ENCODE measurements at places on chromosomes 5 and 9. TPM values are rescaled to one million over a fixed set of nuclear protein-coding genes. Genes with fewer than 3 reads are reported as not detected.

POMT1 gene
- total RNA-seq, result 40.2 TPM

SLC6A19 gene
- not detected for total RNA-seq

DIRAS2 gene
- 1.2 TPM for total RNA-seq

NPR3 gene
- total RNA-seq, result 18.0 TPM

IFNA6 gene
- total RNA-seq, result not detected

GRCh38 chr9:94718936-94719335, 7.6 kb upstream of the AOPEP start:
- no peaks in the 10 kb centered on the region for H3K4me1 ChIP-seq
- DNase-seq, result no peak
- H3K4me3 ChIP-seq, result no peak overlapping the region
- H3K27ac ChIP-seq, result no peak overlapping the region

DNA sequence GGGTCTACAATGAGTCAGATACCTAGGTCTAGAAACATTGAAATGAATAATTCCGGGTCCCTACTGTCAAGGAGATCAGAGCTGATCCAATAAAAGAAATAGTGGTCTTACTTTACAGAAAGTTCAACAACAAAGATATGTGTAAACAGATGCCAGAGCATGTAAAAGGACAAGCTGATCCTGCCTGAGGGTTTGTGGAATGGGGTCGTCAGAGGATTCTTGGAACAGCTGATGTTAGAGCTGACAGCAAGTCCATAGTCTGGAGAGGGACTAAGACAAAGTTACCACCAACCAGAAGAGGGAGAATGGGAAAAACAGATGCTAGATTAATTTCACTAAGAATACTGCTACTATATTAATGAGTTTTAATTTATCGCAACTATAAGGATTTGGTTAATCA, 71.5 kb downstream of the FREM1 start:
- no peak for DNase-seq
- H3K27ac ChIP-seq, result no peak overlapping the region
- no peaks in the 10 kb centered on the region for H3K36me3 ChIP-seq
- no peaks in the 10 kb centered on the region for H3K27me3 ChIP-seq

DNA sequence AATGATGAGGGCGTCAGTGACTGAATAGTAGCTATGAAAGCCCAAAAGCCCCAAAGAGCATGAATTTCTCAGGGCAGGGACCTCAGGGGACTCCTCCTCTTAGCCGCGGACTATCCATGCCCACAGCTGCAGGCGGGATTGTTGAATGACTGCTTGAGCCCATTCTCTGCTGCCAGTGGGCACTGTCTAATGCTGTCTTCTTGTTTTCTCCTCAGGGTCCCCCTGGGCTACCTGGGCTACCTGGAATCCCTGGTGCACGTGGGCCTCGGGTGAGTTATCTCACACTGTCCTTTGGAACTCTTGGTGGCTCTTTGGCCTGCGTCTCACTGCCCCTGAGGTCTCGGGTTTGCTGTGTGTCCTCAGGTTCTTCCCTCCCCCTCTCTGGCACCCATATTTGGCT, 22.7 kb downstream of the COL27A1 start:
- no peak overlapping the region for H3K4me3 ChIP-seq
- DNase-seq, result no peak
- peaks cover 42% of the 10 kb centered on the region for H3K4me1 ChIP-seq
- no peaks in the 10 kb centered on the region for H3K36me3 ChIP-seq

GRCh38 chr5:109723606-109724005, 33.9 kb downstream of the MAN2A1 start:
- no peaks in the 10 kb centered on the region for H3K4me1 ChIP-seq
- H3K27ac ChIP-seq, result no peak overlapping the region
- DNase-seq, result no peak

GRCh38 chr5:179821298-179822058, 773 bp downstream of the SQSTM1 start:
- DNase-seq, result peak; percentile 97
- H3K27me3 ChIP-seq, result no peaks in the 10 kb centered on the region
- peak overlapping the region; percentile 97 for H3K4me3 ChIP-seq
- H3K4me1 ChIP-seq, result peaks cover 14% of the 10 kb centered on the region

DNA sequence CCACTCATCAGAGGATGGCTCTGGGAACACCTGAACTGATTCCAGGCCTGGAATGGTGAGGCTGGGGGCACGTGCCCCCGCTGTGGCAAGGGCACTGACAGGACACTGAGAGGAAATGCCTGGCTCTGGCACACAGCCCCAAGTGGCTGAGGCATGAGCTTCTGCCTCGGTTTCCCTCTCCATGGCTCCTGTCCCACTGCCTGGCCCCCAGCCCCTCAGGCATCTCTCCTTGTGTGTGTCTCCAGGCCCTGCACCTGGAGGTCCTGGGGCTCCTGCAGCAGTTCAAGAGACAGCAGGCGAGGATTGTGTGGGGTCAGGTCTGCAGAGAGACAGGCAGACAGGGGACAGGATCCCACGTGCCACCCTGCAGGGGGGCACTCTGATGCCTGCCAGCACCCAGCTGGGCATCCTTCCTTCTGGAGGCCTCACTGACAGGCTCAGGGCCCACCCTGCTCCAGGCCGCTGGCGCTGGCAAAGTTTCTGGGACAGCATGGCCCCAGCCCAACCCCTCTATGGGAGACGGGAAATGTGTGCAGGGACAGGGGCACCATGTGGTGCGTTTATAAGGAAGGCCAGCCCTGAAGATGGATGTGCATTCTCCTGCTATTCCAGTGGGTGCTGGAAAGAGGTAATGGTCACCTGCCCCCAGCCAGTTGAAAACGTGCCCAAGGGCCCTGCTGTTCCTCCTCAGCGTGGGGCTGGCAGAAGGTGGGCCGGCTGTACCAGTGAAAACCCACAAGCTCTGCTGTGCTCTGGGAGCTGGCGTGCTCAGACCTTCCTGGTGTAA, 66.0 kb downstream of the RASGEF1C start:
- no peak for DNase-seq
- H3K4me1 ChIP-seq, result no peaks in the 10 kb centered on the region
- H3K4me3 ChIP-seq, result no peak overlapping the region
- no peaks in the 10 kb centered on the region for H3K27me3 ChIP-seq
- no peaks in the 10 kb centered on the region for H3K36me3 ChIP-seq

GRCh38 chr5:3615217-3615616, 19.6 kb downstream of the IRX1 start:
- no peaks in the 10 kb centered on the region for H3K4me1 ChIP-seq
- H3K27me3 ChIP-seq, result no peaks in the 10 kb centered on the region
- H3K27ac ChIP-seq, result no peak overlapping the region
- H3K36me3 ChIP-seq, result no peaks in the 10 kb centered on the region
- H3K4me3 ChIP-seq, result no peak overlapping the region
- no peak for DNase-seq

GRCh38 chr9:69931340-69931739, 110.7 kb downstream of the CFAP95 start:
- DNase-seq, result no peak
- no peak overlapping the region for H3K27ac ChIP-seq
- H3K4me1 ChIP-seq, result no peaks in the 10 kb centered on the region
- H3K27me3 ChIP-seq, result no peaks in the 10 kb centered on the region

DNA sequence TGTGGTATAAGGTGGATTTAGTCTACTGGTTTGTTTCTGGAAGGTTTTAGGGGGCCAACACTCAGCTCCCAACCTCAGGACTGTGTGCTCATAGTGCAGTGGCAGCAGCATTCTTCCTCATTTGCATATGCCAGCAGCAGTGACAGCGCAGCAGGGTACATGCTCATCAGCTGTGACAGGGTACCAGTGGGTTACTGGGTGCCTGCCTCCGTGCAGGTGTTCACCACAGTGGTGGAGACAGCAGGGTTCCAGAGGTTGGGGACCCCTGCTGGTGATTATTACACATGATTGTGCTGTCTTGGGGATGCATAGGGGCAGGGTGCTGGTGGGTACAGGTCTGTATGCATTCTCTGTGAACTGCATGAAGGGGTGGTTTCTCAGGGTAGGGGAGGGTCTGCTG, 45.5 kb upstream of the IFNE start:
- no peaks in the 10 kb centered on the region for H3K4me1 ChIP-seq
- no peak overlapping the region for H3K27ac ChIP-seq
- DNase-seq, result no peak
- H3K27me3 ChIP-seq, result no peaks in the 10 kb centered on the region

- H3K4me3 ChIP-seq, result no peak overlapping the region
- H3K27me3 ChIP-seq, result no peaks in the 10 kb centered on the region
- peaks cover 6% of the 10 kb centered on the region for H3K4me1 ChIP-seq
- no peak overlapping the region for H3K27ac ChIP-seq
- DNase-seq, result no peak
- H3K36me3 ChIP-seq, result no peaks in the 10 kb centered on the region
These were observed 17.7 kb downstream of the GNAQ start for GRCh38 chr9:78013934-78014333.

- no peak overlapping the region for H3K4me3 ChIP-seq
- DNase-seq, result peak; percentile 28
- H3K27ac ChIP-seq, result peak overlapping the region; percentile 34
- H3K36me3 ChIP-seq, result no peaks in the 10 kb centered on the region
- no peaks in the 10 kb centered on the region for H3K4me1 ChIP-seq
These were observed 58.8 kb downstream of the SLC1A1 start for GRCh38 chr9:4548811-4549725.

- H3K4me3 ChIP-seq, result no peak within 1 kb of the TSS
- H3K36me3 ChIP-seq, result no peaks in the 10 kb centered on the region
- no peak within 1 kb of the TSS for H3K27ac ChIP-seq
These were observed at the start of gene TRPM3 for GRCh38 chr9:71121275-71122021. Gene TRPM3, minus strand, starts transcription at chr9:71121621. Its CDS starts 267 bp downstream, at chr9:71121354.

DNA sequence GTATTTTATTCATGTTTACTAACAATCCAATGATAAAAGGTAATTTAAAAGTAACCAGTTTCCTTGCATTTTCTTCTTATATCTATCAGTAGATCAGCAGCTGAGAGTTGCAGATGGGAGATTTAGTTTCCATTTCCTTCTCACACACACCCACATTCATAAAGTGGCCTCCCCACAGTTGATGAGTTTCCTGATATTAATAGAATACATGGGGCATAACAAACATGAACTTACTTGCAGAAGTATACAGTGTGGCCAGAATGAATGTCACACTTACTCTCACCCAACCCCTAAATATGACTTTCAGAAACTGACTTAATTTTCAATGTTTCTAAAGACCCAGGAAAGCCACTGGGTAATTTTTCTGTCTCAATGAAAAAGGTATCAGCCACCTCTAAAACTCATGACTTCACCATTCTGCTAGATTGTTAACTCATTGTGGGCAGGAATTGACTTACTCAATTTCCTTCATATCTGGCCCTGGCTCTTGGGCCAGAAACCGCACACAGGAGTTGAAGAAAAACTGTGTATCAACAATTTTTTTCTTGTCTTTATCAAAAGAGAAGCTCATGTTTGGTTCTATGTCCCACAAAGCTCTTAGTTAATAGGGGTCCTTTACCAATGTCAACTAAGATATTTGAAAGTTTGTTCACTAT, 63.5 kb upstream of the OSMR start:
- no peak overlapping the region for H3K27ac ChIP-seq
- no peaks in the 10 kb centered on the region for H3K4me1 ChIP-seq
- no peak overlapping the region for H3K4me3 ChIP-seq
- H3K27me3 ChIP-seq, result no peaks in the 10 kb centered on the region
- H3K36me3 ChIP-seq, result no peaks in the 10 kb centered on the region

DNA sequence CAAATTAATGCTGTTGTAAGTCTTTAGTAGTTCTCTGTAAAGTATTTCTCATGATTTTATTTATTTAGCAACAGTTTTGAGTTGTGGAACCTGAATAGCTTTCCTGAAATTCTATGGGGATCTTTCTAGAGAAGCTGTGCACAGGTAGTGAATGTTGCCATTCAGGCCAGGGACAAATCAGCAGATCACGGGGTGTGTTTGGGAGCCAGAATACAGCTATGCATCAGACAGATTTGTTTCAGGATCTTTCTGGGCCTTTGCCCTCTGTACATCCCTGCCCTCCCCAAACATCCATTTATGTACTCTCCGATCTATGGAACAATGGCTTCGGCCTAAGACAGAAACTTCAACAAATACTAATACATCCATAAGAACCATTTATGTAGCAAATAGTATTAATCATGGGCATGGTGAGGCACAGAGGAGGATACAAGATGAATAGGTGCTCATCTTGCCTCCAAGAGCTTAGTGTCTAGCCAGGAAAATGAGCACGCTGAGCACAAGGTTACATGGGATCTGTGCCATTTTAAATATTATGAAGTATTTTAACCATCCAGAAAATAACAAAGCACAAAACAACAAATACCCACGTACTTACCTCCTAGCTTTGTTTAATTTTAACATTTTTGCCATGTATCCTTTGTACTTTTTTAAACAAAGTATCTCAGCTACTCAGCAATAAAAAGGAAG, 13.1 kb downstream of the ARHGEF37 start:
- H3K36me3 ChIP-seq, result no peaks in the 10 kb centered on the region
- H3K27me3 ChIP-seq, result no peaks in the 10 kb centered on the region
- no peak for DNase-seq
- H3K4me3 ChIP-seq, result no peak overlapping the region
- H3K4me1 ChIP-seq, result no peaks in the 10 kb centered on the region

DNA sequence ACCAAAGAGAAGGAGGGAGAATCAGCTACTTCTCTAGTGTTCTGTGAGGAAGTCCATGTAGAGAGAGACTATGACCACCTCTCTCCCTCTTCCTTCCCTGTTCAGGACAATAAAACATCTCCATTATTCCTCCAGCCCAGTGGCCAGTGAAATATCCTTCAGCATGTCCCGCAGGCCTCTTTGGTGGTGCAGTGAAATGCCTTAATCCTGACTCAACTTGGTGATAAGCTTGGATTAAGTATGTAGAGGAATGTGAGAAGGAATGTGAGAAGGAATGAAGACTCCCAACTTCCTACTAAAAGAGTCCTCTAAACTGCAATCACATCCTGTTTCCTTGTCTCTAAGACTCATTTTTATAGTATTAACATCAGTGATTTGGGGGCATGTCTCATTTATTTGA, 167.3 kb downstream of the TRPM3 start:
- H3K36me3 ChIP-seq, result no peaks in the 10 kb centered on the region
- DNase-seq, result no peak
- H3K4me3 ChIP-seq, result no peak overlapping the region
- no peak overlapping the region for H3K27ac ChIP-seq
- H3K4me1 ChIP-seq, result no peaks in the 10 kb centered on the region

GRCh38 chr9:134399435-134400056, 73.3 kb downstream of the RXRA start:
- H3K27me3 ChIP-seq, result no peaks in the 10 kb centered on the region
- H3K27ac ChIP-seq, result no peak overlapping the region
- no peaks in the 10 kb centered on the region for H3K36me3 ChIP-seq
- H3K4me1 ChIP-seq, result no peaks in the 10 kb centered on the region
- H3K4me3 ChIP-seq, result no peak overlapping the region

Measured in uterus (tissue), 4 donors.